CD4-positive, alpha-beta memory T cell (primary cell): ENCODE measurements at places on chromosomes 4 and X.

DNA sequence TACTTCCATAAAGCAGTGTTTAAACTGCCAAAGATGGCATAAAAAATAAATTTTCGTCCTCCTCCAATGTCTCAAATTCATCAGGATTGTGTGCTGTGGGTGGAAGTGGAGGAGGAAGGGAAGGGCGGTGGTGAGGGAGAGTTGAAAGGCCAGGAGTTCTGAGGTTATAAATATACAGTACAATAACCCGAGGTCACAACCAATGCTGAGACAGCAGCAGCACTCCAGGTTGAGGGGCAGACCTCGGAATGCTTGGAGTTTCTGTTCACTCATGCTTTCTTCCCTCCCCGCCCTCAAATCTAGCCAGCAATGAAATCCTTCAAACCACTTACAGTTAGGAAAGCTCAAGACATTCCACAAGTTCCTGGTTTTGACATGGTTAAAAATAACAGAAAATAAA, 134.0 kb upstream of the SMAD1 start:
- DNase-seq: no peak

DNA sequence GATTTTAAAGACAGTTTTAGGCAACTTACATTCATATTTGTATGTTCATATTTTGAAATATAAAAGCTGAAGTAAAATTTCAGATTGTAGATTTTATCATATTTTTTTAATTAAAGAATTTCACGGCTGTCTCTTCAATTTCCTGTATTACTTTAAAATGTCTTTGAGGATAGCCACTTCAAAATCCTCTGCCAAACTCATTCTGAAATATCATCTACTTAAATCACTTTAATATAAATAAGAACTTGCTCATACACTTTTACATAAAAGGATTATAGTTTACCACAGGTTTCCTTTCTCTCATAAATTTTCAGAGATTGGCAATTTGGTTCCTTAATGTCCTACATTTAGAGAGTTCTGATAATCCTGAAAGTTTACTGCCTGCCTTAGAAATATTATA, 478.2 kb downstream of the ADGRL3 start:
- DNase-seq: no peak

DNA sequence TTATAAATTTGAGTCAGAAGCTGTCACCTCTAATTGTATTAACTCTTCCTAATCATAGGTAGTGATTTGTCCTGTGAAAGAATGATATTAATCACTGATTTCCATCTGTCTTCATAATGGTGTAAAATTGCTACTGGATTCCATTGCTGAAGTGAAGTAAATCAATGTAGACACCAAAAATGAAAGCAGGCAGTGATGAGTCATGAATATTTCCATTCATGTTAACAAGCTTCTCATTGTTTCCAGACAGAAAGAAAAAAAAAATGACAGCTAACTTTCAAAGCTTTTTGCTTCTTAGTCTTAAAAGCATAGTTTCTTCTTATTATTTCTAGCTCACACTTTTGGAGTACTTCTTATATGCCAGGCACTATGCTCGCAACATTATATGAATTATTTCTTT, 21.5 kb downstream of the FAM114A1 start:
- DNase-seq: no peak

- DNase-seq: no peak
These were observed 35.0 kb upstream of the GK start for GRCh38 chrX:30618160-30618765.

DNA sequence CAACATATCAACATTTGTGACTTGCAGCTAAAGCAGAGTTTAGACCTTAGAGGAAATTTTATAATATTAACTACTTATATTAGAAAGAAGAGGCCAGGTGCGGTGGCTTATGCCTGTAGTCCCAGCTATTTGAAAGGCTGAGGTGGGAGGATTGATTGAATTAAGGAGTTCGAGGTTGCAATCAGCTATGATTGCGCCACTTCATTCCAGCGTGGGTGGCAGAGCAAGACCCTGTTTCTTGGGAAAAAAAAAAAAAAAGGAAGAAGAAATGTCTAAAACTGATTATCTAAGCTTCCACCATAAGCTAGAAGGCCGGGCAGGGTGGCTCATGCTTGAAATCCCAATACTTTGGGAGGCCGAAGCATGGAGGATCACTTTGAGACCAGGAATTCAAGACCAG, 42.0 kb upstream of the USP9X start:
- no peak for DNase-seq

- DNase-seq: peak; percentile 17
These were observed 32.7 kb upstream of the AMBN start for GRCh38 chr4:70559211-70559830.

DNA sequence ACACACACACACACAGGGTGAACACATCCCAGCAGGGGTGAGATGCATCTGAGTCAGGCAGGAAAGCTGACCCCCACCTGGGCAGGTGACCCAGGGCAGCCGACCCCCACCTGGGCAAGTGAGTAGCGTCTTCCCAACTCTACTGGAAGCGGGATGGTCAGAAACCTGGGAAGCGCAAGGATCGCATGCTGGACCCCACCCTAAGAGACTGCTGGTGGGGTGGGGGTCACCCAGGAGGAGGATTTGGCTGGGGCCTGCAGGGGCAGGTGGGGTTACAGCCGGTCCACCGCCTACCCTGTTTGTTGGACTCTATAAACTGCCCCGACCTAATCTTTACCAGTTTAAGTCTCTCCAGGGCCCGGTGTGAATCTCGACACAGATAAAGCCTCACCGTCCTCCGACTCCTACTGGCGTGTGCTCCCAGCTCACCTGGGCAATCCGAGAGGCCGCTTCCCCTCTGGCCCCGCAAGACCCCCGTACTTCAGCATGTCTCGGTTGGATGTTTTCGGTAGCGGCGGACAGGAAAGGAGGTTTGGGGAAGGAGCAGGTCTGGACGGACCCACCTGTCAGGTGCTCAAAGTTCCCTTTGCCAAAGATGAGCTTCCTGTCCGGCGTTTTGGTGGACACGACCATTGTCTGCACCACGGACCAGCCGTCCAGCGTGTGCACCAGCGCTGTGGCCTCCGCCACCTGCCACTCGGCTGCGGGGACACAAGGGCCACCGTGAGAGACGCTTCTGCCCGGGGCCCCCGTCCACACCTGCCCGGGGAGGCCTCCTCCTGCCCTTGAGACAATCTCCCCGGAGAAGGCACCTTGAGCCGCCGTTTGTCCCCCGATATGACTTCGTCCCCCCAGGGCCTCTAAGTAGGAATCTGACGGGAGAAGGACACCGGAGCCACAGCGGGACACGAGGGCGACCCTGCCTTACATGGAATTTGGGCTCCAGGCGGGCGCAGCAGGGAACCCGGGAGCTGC, 2.0 kb downstream of the GTPBP6 start:
- DNase-seq: no peak

GRCh38 chr4:85842540-85842939, 367.6 kb downstream of the ARHGAP24 start:
- DNase-seq: no peak

- no peak for DNase-seq
These were observed 58.6 kb downstream of the FUNDC1 start for GRCh38 chrX:44483965-44484606.

GRCh38 chr4:141995056-141995455, 358.7 kb downstream of the IL15 start:
- no peak for DNase-seq

- no peak for DNase-seq
These were observed 594.3 kb upstream of the DIPK2B start for GRCh38 chrX:45794995-45795337.

- DNase-seq: no peak
These were observed 77.6 kb upstream of the SORBS2 start for GRCh38 chr4:185889585-185889984.

DNA sequence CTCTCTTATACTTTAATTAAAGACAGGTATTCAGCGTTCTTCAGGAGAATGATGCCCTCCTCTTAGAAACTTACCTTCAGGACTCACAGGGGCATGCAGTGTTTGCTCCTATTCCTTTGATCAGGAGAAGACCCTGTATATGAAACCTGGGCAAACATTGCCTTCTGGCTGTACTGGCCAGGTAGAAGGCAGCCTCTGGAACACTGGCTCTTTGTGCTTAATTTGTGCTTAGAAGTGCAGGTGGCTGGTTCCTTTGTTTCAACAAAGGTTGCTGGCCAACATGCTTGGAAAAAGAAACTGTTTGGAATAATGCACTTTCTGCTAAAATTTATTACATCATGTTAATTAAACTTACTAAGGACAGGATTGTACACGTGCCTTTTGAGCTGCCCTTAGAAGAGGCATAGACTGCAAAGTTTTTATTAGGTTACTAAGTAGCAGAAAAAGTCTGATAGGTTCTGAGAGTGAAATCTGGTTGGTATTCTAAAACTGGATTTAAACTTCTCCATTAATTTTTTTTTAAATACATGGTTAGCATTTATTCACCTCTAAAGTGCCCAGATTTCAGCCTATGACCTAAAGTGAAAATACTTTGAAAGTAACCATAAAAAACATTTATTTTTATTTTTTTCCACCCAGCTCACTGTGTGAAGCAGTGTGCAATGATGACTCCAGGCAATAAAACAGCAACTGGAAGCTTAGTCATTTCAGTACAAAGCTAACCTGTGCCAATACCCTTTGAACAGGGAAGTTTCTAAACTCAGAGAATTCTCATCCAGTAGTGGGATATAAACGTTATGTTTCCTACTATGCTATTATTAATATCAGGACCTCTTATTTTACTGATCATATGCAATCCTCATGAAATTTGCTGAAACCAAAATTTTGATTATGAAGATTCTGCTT, 11.3 kb downstream of the RASSF6 start:
- DNase-seq: no peak

DNA sequence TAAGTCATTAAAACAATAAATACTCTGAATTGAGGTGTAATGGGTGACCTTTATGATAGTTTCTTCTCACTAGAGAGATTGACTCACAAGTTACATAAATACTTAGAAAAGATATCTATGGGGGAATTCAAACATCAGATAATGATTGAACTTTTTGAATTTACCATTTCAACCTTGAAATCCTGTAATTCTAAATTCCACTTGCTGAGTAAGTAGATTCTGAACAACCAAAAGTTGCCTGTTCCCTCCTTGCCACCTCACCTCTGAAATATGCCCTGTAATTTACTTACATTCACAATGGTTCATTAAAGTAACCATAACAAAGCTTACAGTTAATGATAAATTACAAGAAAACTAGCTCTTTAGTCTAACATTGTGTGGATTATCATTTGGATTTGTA, 43.3 kb upstream of the SLC39A8 start:
- DNase-seq: no peak

GRCh38 chr4:23741681-23742191, 148.1 kb downstream of the PPARGC1A start:
- no peak for DNase-seq

- DNase-seq: no peak
These were observed 224.0 kb upstream of the LNX1 start for GRCh38 chr4:53815281-53815680.

DNA sequence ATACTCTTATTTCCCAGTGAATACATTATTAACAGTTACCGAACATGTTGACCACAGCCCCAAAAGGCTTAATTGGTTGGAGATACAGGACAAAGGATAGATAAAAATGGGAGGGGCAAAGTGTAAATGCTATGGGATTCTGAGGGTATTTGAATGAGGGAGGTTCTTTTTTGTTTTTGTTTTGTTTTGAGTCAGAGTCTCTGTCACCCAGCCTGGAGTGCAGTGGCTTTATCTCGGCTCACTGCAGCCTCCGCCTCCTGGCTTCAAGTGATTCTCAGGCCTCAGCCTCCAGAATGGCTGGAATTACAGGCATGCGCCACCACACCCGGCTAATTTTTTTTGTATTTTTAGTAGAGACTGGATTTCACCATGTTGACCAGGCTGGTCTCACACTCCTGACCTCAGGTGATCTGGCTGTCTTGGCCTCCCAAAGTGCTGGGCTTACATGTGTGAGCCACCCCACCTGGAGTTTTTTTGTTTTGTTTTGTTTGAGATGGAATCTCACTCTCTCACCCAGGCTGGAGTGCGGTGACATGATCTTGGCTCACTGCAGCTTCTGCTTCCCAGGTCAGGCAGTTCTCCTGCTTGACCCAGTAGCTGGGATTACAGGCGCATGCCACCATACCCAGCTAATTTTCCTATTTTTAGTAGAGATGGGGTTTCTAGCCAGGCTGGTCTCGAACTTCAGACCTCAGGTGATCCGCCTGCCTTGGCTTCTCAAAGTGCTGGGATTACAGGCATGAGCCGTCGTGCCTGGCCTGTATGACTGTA, 9.0 kb downstream of the UBE2K start:
- no peak for DNase-seq

- DNase-seq: peak; percentile 18
These were observed 1.2 kb upstream of the BLTP1 start for GRCh38 chr4:122150931-122151330.

DNA sequence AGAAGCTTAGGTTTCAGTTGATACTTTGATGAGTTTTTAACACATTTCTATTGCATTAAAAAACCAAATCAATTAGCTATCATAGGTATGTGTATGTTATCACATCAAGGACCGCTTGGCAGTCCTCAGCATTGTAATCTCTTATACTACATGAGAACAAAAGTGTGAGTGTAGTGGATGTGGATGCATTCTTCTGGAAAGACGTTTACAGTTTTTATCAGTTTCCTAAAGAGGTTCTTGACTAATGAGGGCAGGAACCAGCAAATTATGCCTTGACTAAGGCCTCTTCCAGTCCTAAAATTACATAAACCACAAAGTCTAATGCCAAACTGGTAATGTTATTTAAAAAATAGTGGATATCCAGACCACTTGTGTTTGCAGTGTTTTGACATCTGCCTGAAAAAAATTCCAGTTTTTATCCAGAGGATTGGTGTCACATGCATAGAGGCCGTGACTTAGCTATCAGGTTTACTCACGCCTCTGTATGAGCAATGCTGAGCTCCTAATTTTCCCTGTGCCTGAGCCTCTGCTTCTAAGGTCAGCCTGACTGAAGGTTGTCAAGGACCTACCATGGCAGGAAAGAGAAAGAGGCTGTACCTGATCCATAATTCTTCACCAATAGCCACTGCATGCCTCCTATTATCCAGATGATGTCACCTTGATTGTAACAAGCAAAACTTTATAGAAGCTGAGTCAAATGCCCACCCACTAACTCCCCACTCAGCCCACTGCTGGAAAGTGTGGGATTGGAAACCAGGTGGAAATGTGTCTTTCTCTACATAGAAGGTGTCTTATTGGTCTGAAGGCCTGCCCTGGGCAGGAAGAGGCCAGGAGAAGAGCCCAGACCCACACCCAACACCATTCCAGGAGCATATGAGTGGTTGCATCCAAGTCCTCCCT, 68.7 kb downstream of the ENPP6 start:
- DNase-seq: no peak

DNA sequence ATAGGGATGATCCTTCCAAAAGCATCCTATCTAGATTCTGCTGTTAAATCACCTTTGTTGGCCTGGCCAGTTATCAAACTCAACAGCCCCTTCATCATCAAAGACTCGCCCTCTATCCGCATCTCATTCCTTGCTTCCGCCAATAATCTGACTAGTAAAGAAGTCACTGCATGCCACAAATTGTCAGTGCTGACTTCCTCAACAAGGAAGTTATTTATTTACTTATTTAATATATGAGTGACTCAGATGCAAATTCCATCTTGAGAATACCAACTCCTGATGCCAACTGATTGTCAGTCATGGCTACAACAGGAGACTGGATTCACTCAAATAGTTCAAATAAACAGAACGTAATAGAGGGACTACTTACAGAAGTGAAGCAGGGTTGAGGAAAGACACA, 283.8 kb downstream of the TRIML1 start:
- no peak for DNase-seq

GRCh38 chr4:1249148-1249730, 309 bp upstream of the CTBP1 start:
- peak; percentile 92 for DNase-seq
